ENCODE measurements at places on chromosomes 16 and 17.

DNA sequence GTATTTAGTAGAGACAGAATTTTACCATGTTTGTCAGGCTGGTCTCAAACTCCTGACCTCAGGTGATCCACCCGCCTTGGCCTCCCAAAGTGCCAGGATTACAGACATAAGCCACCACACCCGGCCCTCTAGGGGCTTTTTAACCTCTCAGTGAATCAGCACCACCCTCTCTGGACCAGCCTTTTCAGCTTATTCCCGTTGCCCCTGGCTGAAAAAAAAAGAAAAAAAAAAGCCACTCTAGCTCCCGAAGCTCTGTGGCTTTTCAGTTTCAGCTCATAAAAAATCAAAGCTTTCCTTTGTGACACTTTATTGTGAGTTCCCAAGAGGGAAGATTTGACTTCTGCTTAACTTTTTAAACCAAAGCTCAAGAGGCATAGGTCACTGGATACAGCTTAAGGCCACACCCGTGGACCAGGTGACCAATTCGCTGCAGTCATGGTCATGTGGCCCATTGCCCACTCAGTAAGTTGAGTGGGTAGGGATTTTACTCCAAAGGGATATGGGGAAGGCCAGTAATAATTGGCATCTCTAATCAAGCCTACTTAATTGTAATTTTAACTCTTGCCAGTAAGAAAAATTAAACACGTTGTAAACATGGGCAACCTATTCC lies 46.6 kb upstream of the MED13 start:
- no peak for DNase-seq

- DNase-seq = no peak
Observed at GRCh38 chr16:27820646-27821345, 242.7 kb downstream of the GSG1L start.

DNA sequence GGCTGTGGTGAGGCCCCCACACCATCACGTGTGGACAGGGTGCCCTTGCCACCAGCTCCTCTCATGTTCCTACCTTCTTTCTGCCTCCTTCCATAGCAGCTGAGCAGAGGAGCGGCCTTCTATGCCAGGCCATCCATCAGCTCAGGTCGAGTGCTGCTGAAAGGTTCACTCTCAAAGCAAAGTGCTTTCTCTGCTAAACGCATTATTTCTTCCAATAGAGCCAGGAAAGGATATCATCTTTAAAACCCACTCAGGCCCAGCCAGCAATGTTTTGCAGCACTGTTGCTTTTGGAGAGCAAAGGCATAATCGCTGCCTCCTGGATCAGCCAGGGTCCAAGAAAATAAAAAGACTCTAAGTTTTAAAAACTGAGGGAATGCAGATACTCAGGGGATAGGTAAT lies 54.9 kb upstream of the GPRC5B start:
- no peak for DNase-seq

DNA sequence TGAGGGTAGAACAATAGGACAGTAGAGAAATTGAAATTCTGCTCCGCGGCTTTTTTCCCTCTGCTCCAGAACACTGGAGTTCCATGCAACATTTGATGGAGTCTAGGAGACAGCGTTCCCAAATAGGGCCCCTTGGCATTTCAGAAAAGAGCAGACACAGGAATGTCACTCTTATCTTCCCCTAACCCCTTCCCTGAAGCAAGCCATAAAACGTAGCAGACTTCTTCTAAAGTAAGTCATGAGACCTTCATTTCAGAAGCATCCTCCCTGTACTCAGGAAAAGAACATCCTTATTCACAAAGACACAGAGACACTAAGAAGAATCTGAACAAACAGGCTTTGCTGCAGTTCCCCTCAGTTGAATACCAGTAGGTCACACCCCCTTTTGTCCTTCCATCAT lies 296.1 kb upstream of the SOX9 start:
- no peak for DNase-seq

GRCh38 chr16:52591471-52591870 lies 44.5 kb upstream of the TOX3 start:
- DNase-seq = no peak

DNA sequence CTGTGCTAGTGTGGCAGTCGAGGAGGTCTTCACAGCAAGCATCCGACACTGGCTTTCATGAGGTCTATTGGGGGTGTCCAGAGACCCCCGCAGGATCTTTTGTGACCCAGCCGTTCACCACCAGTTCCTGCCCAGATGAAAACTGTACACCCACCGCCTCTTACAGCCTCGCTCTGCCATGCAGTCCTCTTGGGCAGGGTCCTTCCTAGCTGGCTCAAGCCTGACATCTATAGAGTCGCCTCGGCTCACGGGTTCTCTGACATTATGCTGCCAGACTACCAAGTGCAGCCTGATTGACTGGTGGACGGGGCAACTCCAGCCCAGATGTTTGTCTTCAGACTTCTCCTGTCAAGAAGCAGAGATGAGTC lies 14.6 kb upstream of the CLEC10A start:
- no peak for DNase-seq

- no peak for DNase-seq
Observed at GRCh38 chr17:73765824-73766563, 121.7 kb upstream of the SDK2 start.

All from CMK (cell line).